Glutamatergic neuron (in vitro differentiated cells): ENCODE measurements at places on chromosomes 13 and 19.

DNA sequence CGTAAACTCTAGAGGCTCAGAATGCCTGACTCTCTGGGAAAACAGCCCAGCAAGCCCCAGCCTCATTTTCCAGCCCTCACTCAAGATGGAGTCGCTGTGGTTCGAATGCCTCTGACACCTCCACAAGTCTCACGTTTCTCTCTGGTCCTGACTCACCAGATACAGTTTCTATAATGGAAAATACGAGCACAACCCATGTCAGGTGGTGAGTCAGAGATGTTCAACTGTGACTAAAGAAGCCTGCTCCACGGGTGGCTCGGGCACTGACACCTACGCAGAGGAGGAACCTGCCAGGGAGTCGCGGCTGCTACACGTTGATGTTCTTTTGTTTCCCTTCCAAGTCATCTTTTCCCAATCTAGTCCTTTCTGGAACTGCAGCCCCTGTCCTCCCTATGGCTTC, 87.1 kb upstream of the STK24 start:
- DNase-seq: no peak

DNA sequence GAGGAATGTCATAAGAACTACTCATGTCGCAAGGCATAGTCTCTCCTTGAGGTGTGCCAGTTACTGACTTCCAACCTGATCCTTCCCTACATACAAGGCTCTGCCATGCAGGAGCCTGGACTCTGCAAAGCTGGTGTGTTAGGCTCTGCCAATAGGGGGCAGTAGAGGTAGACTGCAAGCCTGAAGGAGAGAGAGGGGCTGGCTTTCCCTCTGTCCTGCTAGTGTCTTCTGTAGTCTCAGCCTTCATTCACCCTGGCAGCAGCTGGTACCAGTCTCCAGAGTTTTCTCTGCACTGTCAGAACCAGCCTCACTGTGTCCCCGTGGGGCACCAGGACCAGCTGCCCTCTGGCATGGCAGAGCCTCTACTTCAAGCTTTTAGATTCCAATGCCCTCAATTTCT, 14.5 kb downstream of the SHISA2 start:
- DNase-seq: peak; percentile 72

- no peak for DNase-seq
These were observed 66.3 kb downstream of the IRS2 start for GRCh38 chr13:109719962-109720646.

- DNase-seq: no peak
These were observed 213.2 kb downstream of the ATP8A2 start for GRCh38 chr13:25585000-25585399.

GRCh38 chr19:58398087-58398486, 2.6 kb downstream of the RNF225 start:
- DNase-seq: no peak

- DNase-seq: no peak
These were observed 563.5 kb upstream of the SLITRK1 start for GRCh38 chr13:84445776-84446175.

- DNase-seq: no peak
These were observed 10.3 kb upstream of the POSTN start for GRCh38 chr13:37608750-37609339.

GRCh38 chr19:40719414-40719894, 2.5 kb downstream of the ITPKC start:
- DNase-seq: no peak

DNA sequence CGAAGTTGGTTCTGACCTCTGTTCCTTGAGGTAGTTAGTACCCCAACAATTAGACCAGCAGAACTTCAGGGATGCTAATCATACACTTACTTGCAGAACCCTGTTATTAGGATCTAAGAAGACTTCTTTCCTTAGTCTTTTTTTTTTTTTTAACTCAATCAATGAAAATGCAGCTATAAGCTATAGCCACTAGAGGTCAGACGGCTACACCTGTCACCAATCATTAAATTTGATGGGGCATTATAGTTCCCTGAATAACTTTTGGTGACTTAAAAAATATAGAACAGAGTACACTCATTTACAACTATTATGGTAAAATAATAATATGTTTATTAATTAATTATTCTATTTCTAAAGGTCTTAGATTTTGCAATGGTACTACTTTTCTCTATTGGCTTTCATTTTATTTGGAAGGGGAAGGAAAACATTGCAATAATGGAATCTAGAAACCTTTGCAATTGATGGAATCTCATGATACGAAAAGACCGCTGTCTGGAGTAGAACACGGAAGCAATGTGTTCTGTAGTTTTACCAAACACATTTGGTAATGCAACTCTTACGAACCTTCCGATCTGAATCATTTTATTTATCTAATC, 483.2 kb downstream of the DIAPH3 start:
- no peak for DNase-seq

GRCh38 chr19:907183-907853, 5.7 kb downstream of the R3HDM4 start:
- DNase-seq: no peak

DNA sequence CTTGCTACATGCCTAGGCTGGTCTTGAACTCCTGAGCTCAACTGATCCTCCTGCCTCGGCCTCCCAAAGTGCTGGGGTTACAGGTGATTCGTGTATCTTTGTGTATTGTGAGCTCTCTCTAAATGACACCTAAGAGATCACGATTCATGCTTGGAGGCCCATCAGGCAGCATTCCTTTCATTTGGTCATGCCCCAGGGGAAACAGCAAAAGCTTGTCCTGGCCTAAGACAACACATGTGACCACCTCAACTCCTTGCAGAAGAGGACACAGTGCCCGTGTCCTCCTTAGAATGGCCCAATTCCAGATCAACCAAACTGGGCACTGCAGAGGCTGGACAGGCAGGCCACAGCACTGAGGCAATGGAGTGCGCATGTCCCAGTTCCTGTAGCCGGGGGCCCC, 32.5 kb downstream of the ZC3H4 start:
- no peak for DNase-seq

DNA sequence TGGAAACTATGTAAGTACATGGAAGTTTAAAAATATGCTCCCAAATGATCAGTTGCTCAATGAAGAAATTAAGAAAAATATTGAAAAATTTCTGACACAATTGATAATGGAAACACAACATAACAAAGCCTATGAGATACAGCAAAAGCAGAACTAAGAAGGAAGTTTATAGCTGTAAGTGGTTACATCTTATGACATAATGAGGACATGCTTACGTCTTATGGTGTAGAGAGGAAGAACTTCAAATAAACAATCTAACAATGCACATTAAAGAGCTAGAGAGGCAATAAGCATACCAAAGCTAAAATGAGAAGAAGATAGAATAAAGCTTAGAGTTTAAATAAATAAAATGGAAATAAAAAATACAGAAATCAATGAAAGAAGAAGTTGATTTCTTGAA, 50.0 kb upstream of the CEACAM21 start:
- no peak for DNase-seq

DNA sequence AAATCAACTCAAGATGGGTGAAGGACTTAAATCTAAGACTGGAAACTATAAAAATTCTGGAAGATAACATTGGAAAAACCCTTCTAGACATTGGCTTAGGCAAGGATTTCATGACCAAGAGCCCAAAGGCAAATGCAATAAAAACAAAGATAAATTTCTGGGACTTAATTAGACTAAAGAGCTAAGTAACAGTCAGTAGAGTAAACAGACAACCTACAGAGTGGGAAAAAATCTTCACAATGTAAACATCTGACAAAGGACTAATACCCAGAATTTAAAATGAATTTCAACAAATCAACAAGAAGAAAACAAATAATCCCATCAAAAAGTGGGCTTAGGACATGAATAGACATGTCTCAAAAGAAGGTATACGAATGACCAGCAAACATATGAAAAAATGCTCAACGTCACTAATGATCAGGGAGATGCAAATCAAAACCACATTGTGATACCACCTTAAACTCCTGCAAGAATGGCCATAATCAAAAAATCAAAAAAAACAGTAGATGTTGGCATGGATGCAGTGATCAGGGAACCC, 6.3 kb upstream of the RFX1 start:
- DNase-seq: no peak

- DNase-seq: no peak
These were observed 42.1 kb downstream of the ZNF146 start for GRCh38 chr19:36256853-36257519.

DNA sequence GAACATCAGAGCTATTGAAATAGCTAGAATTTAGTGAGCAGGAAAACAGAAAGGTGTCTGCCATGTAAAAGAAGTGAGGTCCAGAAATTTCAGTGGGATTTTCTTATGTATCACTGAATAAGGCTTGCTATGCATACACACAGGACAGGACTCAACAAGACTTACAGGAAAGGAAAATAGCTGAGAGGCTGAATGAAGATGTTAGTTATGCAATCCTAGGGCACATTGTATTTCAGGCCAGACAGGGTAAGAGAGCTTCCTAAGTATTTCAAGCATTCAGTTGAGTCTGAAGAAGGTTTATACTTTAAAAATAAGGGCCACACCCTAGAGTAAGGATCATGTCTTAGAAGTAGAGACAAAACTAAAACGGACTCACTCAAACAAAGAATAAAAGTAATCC, 419.9 kb upstream of the PRR20A start:
- DNase-seq: no peak

DNA sequence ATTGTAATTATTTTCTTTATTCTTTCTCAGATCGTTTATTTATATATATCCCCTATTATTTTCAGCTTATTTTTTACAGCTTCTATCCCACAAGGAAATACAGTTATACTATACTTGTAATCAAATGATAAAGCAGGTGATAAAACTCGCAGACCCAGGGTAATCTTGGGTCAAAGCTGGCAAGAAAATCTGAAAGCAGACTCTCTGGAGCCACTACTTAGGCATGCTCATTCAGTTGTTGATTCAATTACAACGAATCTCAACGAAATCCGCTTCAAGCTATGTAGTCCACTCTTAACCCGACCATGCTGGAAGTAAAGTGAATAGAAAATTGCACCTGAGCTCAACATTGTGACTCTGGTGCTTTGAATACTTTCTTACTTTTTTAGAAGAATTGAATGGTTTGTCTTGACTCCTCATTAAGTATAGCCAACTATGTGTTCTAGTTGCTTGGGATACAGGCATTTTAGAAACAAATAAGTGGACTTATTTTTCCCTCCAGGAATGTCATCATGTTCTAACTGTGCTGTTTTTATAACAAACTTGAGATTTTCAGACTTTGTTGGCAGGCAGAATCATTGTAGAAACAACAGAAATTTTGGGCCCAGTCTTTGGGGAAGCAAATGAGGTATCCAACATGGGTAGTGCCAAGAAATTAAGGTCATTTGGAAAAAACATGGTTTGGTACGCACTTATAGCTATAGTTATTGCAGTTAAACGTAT, 21.4 kb downstream of the ESD start:
- no peak for DNase-seq

DNA sequence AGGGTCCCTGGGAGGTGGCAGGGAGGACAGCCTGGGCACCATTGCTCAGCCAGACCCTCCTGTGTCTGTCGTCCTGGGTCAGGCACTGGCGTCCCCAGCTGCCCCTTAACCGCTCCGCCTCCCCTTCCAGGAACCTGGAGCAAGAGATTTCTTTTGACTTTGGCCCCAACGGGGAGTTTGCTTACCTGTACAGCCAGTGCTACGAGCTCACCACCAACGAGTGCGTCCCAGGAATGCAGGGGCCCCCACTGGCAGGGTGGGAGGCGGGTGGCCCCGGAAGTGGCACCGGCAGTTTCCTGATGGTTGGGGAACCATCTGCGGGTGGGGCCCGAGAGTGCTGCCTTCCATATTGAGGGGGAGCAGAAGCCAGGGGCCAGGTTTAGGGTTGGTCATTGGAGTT, 13.0 kb downstream of the PRKCSH start:
- DNase-seq: no peak

- peak; percentile 39 for DNase-seq
These were observed at the start of gene NUDT19 for GRCh38 chr19:32691291-32691951. Gene NUDT19 (plus strand): TSS chr19:32691821. CDS start chr19:32691961, 140 bp downstream.

GRCh38 chr19:44019498-44019897, 5.7 kb upstream of the ZNF222 start:
- DNase-seq: no peak

GRCh38 chr13:103618151-103618550, 551.9 kb upstream of the SLC10A2 start:
- no peak for DNase-seq

DNA sequence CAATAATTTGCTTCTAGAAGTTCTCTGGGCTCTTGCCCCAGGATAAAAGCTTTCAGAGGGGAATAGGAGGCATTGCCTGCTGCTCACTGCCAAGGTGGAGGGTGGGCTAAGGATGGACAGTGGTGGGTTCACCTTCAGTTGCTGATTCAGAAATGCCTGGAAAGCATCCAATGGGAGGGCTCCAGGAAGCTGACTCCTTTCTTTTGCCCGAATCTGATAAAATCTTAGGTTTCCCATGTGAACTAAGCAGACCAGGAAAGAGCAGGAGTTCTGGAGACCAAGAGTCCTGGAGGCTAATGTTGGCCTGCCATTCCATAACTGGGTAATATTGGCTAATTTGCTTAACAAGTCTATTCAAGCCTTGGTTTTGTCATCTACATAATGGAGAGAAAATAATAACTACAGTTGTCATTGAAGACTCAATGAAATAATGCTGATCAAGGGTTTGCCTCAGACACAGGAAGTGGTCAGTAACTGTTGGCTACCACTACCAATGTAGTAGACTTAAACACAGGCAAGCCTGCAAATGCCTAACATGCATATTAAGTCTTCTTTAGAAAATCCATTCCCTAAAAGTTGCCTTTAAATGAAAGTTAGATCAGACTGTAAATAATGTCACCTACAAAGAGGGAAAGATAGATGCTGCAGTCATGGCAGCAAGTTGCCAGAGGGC, 528.4 kb upstream of the NBEA start:
- no peak for DNase-seq

DNA sequence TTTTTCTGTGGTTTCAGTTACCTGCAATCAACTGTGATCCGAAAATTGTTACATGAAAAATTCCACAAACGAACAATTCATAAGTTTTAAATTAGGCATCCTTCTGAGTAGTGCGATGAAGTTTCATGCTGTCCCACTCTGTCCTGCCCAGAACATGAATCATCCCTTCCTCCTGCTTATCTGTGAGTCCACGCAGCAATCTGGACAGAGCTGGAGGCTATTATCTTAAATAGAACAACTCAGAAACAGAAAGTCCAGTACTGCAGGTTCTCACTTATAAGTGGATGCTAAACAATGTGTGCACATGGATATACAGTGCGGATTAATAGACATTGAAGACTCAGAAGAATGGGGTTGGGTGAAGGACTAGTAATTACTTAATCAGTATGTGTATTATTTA, 583.7 kb upstream of the SPRY2 start:
- no peak for DNase-seq

- DNase-seq: no peak
These were observed 2.9 kb downstream of the HIF3A start for GRCh38 chr19:46299695-46300094.

DNA sequence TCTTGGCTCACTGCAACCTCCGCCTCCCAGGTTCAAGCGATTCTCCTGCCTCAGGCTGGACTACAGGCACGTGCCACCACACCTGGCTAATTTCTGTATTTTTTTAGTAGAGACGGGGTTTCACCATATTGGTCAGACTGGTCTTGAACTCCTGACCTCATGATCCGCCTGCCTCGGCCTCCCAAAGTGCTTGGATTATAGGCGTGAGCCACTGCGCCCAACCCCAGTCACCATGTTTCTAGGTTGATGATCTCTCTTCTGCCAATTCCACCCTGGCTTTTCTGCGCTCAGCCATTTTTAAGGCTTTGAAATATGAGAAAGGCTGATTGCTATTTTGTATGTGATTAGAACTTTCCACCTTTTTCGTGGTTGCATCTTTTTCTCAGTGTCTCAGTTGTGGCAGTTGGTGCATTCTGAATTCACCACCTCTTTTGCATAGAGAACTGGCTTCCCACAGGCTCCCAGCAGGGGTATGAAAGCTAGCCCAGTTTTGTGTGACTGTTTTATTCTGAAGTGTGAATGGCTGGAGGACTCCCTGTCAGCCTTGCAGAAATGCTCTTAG, 15.5 kb downstream of the CEACAM1 start:
- no peak for DNase-seq

GRCh38 chr13:85997587-85997986, 198.4 kb upstream of the SLITRK6 start:
- DNase-seq: no peak
